ENCODE measurements at places on chromosomes 16 and 17.
A peak's percentile ranks its signal among the peaks of the same experiment; 100 is the strongest.

- DNase-seq: peak; percentile 5
Observed at GRCh38 chr17:40361063-40361924, 3.2 kb downstream of the GJD3 start.

- no peak for DNase-seq
Observed at GRCh38 chr16:54934481-54935265, 4.0 kb downstream of the IRX5 start.

DNA sequence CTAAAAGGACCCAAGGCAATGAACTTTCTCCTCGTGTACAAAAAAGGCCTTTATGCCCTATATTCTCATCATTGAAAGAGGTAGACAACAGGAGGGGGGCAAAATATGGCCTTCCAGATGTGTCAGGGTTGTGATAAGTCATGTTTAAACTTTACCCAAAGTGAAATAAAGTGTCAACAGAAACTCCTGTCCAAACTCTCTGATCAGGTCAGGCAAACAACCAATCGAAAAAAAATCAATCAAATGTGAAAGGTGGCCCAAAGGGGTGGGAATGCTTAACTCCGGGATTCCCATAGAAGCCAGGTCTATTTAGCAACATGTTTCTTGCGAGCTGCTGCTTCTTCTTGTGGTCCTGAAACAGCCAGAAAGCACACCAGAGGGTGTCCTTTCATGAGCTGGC, 49.5 kb upstream of the SOX9 start:
- no peak for DNase-seq

- no peak for DNase-seq
Observed at GRCh38 chr17:8855477-8856204, 11.8 kb downstream of the PIK3R6 start.

DNA sequence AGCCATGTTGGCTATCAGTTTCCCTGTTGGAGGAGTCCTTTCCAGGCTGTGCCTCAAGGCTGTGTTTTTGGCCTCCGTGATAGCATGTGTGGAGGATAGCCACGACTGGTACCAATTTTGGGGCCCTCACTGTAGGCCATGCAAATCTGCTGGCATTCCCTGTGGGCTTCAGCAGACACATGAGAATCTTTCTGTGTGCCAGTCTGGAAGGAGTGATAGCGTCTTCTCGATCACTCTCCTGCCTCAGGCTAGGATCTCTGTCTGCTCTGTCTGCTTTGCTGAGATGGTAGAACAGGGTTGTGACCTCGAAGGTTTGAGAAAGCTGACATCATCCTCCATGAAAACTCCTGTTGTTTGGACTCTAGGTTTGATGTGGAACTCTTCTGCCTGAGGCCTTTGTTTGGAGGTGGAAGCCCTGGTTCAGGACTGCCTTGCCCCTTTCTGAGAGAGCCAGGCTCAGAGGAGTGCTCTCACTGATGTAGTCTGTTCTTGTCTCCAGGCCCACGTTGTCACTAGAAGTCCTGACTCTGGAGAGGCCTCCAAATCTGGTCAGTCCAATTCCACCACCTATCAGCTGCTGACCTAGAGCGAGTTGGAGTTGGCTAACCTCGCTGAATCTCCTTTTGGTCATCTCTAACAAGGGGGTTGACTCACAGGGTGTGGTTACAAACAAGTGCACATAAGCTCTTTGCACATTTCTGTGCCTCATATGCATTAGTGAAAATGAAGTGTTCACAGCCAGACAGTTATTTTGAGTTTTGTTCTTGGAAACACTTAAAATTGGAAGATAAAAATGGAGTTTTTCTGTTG, 12.1 kb upstream of the EDC4 start:
- DNase-seq: no peak

- DNase-seq: no peak
Observed at GRCh38 chr17:61005358-61005757, 327.7 kb downstream of the BCAS3 start.

DNA sequence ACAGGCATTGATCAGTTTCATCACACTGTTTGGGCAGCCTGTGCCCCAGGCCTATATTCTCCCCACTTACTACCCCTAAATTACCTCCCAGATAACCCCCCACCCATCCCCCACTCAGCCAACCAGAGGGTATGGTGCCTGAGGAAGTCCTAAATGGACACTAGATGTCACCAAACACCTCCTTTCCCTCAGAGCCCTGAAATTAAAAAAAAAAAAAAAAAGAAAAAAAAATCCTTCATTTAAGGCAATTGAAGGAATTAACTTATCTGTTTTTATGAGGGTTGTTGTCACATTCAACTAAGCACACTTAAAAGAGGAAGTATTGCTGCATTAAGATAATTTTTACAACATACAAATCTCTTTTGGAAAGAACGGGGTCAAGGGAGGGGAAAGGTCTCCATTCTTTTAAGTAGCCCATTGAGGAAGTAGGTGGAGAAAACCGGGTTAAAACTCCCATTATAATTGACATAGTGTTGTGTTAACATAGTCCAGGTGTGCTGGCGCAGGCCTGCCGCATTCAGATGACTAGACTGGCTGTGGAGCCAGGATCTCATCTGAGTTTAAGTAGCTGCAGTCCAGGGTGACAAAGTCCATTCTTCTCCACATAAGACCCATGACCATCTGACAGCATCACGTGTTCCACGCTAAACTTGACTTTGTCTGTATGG, 46.3 kb downstream of the SNX11 start:
- DNase-seq: no peak

GRCh38 chr17:44006272-44006597, 1.8 kb downstream of the NAGS start:
- DNase-seq: no peak

DNA sequence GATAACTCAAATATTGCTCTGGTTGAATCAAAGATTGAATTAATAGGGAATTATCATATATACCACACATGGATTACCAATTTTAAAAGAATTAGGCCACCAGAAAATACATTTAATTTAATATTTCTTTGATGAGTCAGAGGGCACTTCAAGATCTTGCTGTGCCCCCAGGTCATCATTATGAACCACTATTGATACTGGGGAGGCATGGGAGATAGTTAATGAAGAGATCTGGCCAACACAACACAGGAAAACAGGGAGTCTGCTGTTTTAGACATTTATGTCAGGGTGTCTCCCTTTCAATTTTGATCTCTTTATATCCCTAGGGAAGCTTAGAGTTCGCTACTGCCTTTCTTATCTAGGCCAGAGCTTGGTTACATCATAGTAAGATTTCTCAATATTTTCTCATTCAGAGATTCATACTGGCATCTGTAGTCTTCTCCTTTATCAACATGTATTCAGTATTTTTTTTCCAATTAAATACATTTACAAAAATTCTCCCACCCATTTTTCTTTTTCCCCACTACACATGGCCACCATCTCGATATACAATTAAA, 158.3 kb upstream of the ZFHX3 start:
- no peak for DNase-seq

GRCh38 chr17:13228225-13228624, 210.4 kb upstream of the ELAC2 start:
- DNase-seq: no peak

DNA sequence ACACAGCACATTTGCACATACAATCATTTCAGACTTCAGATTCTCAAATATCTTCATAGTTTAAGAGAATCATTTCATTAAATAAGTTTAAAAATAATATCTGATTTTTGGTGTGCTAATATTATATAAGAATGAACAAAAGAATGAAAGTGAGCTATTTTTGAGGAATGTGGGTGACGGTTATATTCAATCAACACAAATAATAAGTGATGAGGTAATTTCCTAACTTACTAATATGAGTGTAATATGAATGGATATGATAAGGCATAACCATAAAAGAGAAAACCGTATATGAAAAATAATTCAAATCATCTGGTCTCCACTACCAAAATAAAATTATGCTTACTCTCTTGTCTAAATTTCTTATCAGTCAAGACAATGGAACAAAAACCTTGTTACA, 68.4 kb upstream of the NACA2 start:
- no peak for DNase-seq

DNA sequence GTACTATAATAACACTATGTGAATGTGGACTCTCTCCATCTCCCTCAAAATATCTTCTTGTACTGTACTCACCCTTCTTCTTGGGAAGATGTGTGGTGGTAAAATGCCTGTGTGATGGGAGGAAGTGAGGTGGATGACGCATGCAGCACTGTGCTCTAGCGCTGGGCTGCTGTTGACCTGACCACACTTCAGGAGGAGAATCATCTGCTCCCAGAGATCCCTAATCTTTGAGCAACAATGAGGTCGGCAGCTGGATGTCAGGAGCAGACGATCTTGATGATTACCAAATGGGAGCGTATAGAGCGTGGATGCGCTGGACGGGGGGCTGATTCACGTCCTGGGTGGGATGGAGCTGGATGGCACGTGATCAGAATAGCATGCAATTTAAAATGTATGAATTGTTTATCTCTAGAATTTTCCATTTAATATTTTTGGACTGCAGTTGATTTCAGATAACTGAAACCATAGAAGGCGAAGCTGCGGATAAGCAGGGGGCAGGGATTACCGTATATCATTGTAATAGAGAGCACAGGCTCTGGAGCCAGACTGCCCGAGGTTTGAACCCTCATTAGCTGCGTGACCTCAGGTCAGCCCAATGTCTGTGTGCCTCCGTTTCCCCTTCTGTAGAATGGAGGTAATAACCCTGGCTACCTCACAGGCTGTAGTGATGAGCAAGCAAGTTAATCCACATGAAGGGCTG, 23.7 kb upstream of the CYLD start:
- no peak for DNase-seq

DNA sequence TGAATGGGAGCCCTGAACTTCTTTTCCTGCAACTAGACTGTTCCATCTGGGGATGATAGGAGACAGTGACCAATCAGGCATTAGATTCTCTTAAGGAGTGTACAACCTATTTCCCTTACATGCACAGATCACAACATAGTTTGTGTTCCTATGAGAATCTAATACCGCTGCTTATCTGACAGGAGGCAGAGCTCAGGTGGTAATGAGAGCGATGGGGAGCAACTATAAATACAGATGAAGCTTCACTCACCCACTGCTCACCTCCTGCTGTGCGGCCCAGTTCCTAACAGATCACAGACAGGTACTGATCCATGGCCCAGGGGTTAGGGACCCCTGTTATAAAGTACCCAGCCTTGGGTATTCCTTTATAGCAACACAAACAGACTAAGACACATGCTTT, 17.4 kb upstream of the ADAMTS18 start:
- DNase-seq: no peak

- no peak for DNase-seq
Observed at GRCh38 chr17:27293359-27293897, 486 bp upstream of the WSB1 start.

- DNase-seq: no peak
Observed at GRCh38 chr16:49850558-49851467, 5.1 kb downstream of the ZNF423 start.

- DNase-seq: no peak
Observed at GRCh38 chr16:46997844-46998243, 24.4 kb upstream of the DNAJA2 start.

DNA sequence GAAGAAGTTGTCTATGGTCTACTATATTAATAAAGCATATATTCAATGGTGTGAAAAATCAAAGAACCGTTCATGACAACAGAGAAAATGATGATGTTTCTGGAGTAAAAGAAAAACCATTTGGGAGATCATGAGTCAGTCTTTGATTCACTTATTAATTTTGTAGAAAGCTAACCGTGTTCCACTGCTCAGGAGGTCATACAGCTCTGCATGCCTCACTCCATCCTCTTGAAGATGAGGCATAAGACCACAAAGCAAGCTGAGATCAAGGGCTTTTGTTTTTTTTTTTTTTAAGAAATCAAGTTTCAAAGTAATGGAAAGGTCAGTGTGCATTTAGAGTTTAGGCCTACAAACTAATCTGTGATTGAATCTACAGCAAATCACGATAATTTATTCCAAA, 206.4 kb downstream of the CEP112 start:
- no peak for DNase-seq

GRCh38 chr17:36942019-36942599, 4.8 kb downstream of the LHX1 start:
- no peak for DNase-seq

DNA sequence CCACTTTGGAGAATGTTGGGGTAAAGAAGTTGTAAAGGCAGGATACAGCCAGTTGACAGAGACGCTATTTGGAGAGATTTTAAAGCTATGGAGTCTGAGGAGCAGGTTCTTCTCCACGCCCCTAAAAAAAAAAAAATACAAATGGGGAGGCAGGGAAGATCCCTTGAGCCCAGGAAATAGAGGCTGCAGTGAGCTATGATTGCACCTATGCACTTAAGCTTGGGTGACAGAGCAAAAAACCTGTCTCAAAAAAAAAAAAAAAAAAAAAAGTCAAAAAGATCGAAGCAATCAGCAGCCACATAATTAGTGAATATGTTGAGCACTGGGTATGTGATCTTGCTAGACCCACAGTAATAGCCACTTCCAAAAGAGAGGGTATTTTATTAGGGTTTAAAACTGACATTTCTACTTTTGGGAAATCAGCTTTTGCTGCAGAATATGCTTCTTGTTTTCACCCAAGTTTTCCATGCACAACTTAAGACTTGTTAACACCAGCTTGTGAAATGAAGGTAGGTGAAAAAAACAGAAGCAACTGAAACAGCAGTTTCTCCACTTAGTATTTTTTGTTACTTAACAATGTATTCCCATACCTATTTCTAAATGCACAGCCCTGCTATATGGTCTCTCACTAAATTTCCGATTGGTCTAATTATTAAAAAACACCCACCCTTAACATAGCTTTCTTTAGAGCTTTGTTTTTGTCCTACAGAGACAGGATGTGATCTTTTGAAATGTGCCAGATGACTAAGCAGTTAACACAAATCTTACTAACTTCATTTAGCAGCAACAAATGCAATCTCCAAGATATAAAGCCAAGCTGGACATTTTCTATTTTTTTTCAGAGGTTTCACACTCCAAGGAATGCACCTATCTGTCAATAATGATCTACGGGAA, 2.5 kb upstream of the ARL6IP1 start:
- DNase-seq: no peak

- DNase-seq: no peak
Observed at GRCh38 chr17:41171886-41172285, 3.9 kb upstream of the KRTAP4-3 start.

GRCh38 chr16:57244463-57244766, 644 bp upstream of the ARL2BP start:
- DNase-seq: no peak

GRCh38 chr16:48608871-48609651, 919 bp downstream of the N4BP1 start:
- peak; percentile 42 for DNase-seq

DNA sequence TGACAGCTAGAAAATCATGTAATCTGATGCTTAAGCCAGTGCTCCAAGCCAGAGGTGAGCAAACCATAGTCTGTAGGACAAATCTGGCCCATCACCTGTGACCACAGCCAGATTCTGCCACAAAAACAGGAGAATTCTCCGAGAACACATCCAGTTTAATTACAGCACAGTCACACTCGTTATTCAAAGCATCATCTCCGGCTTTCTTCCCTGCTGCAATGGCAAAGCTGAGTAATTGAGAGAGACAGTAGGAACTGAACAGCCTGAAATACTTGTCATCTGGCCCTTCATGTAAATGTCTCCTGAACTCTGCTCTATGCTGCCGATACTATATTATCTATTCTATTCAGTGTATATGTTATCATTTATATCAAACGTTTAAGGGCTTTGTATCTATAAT, 121.4 kb upstream of the FOXF1 start:
- DNase-seq: no peak

- peak; percentile 82 for DNase-seq
Observed at GRCh38 chr16:7363422-7364417, 31.1 kb downstream of the RBFOX1 start.

GRCh38 chr17:8160741-8161221, 2.0 kb downstream of the VAMP2 start:
- no peak for DNase-seq

All from muscle of back (tissue), 13 donors.